SK-MEL-5 (cell line): ENCODE measurements at places on chromosomes 5 and 9. TPM values are rescaled to one million over a fixed set of nuclear protein-coding genes. Genes with fewer than 3 reads are reported as not detected.
A peak's percentile ranks its signal among the peaks of the same experiment; 100 is the strongest.

Gene LPAR1
- total RNA-seq: 0.11 TPM in 1 of 2 replicates, not detected in the other

DNA sequence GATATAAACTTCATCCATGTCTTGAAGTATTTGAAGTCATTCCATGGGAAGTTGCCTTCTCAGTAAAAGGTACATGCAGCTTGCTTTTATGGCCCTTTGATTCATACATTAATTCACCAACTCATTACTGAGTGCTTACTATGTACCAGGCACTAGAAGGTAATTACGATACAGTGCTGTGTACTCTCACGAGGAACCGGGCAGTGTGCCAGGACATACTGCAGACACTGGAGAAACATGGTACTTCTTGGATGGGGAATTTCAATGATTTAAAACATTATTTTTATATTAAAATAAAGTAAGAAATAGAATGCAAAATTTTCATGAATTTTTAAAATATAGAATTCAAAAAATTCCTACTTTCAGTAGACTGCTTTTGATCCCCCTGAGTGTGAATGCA is 71.4 kb upstream of the WDR41 start:
- DNase-seq: no peak

DNA sequence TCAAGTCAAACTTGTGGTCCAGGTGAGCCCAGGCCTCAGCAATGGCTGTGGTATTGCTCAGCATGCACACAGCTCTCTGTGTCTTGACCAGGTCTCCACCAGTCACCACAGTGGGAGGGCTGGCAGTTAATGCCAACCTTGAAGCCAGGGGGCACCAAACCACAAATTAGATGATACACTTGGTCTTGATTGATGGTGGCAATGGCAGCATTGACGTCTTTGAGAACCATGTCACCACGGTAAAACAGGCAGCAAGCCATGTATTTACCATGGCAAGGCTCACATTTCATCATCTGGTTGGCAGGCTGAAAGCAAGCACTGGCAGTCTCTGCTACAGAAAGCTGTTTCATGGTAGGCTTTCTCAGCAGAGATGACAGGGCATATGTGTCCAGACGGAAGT is 40.0 kb downstream of the NIM1K start:
- peak; percentile 65 for DNase-seq

DNA sequence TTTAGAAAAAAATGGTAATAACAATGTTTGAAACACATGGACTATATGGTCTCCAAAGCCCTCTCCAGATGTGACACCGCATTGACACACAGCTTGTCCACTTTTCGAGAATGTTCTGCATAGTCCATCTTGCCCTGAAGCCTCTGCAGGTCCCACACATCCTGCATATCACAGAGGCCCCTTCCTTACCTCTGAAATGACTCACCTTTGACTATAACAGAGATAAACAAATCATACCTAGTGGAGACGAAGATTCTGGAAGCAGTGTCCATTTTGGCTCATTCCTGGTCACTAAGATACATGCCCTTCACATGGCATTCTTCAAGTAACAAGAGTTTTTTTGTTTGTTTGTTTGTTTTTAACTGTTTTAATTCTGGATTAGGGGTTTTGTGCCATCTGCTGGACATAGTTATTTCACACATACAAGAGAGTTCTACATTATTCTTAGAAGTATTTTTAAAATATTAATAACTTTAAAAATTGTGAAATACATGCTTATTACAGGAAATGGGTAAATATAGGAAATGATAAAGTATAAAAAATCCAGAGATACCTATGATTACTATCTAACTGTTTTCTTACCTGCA is 5.1 kb downstream of the ARL14EPL start:
- peak; percentile 38 for DNase-seq

Gene CDO1
- total RNA-seq: 0.42 and 1.1 TPM in 2 replicates

DNA sequence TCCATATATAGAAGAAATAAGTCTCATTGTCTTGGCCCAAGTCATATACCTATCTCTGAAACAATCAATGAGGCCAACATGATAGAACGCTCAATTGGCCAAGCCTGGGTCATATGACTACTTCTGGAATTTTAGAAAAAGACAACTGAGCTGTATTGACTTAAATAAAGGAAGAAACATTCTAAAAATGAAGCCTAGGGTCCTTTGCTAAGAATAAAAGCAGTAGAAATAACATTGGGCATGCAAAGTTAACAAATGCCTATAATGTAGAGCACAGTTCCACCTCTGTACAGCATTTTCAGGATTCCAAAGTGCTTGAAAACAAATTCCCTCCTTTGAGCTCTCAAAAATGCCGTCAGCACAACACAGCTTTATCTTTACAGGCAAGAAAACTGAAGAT is 391.8 kb downstream of the PRELID2 start:
- no peak for DNase-seq

- no peak for DNase-seq
Measured at GRCh38 chr9:126207256-126207655, 119.4 kb upstream of the MVB12B start.

DNA sequence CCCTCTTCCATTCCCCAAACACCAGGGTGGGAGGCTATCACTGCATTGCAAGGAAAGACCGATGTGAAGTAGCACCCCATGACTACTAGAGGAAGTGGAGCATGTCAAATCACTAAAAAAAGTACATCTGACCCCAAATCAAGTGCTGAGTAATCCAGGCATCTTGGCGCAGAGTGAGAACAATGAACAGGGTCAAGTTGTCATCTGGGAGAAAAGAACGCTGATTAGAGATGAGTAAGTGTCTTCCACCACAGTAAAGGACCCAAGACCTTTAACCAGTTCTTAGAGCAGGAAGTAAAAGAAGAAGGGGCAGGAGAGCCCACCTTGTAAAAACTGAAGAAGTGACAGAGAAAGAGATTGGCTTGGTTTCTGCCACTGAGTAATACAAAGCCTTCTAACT is 75.0 kb upstream of the RAD23B start:
- no peak for DNase-seq

GRCh38 chr9:103985077-103985476 is 109.0 kb upstream of the SMC2 start:
- DNase-seq: no peak

DNA sequence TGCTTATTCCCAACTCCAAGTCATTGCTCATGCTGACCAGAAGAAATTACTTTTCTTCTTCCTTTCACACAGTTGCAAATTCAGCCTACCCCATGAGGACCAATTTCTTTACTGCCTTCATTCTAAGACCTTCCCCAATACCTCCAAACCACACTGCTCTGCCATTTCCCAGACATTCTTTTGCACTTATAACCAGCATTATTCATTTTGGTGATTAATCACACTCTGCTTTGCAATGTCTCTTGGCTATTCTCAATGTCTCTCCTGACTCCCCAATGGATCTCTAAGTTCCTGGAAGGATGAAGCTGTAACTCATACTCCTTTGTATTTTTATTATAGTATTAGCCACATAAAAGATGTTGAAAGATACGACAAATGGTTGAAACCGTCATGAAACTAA is 105.7 kb upstream of the RANBP3L start:
- DNase-seq: no peak

DNA sequence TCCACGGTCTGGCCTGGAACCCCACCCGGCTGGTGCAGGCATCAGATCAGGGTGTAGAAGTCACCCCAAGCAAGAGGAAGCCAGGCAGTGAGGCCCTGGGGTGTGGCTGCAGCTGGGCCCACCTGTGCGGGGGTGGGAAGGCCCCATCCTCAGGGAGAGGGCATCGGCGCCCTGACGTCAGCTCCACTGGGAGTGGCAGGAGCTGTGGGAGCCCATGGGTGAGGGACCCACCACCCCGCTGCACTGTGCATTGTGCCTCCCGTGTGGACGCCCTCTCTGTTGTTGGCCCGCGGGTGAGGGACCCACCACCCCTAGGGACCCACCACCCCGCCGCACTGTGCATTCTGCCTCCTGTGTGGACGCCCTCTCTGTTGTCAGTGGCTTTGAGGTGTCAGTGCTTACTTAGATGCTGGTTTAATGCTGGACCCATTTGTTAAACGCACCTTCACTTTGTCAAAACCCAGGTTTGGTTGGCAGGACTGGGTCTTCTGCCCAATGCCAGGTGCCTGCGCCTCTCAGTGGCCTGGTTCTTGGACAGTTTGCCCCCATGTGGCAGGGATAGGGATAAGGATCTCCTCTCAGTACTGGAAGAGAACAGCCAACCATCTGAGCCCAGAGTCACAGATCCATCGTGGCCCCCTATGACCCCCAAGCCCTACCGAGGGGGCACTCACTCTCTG is 6.9 kb upstream of the EXOC3 start:
- peak; percentile 76 for DNase-seq

GRCh38 chr5:153831973-153832372 is 206.7 kb downstream of the FAM114A2 start:
- peak; percentile 65 for DNase-seq

Gene ACER2
- total RNA-seq: 1.4 and 2.5 TPM in 2 replicates

Gene PRELID2
- total RNA-seq: 19.1 and 22.6 TPM in 2 replicates

Gene APBA1
- 0.53 and 1.0 TPM in 2 replicates for total RNA-seq

DNA sequence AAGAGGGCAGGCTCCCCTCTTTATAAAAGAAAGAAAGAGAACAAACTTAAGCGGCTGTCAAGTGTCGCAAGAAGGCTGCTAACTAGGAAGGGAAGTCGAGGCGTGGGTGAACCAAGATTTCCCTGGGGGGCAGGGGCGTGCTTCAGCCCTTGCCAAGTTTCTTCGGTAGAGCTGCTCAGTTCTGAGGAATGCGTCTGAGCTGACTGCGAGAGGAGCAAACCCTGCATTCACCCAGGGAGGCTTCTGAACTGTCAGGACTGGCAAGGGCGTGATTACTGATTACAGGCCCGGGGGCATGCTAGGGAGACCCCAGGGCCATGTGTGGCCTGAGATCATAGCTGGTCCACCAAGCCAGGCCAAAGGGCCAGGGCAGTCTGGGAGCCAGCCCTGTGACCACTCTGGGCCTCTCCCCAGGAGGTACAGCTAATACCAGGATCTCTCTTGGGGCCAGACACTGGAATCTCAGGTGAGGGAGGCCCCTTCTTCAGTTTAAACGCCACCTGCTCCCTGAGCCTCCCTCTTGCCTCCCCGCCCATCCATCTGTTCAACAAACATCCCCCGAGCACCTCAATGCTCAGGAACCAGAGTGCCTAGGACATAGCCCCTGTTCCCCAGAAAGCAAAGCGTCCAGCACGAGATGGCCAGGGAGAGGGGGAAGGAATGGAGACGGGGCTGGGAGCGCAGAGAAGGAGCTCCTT is 30.9 kb downstream of the SARDH start:
- no peak for DNase-seq

GRCh38 chr5:154162539-154163151 is 27.9 kb upstream of the GALNT10 start:
- no peak for DNase-seq

Gene TEK
- not detected in 2 replicates for total RNA-seq

- DNase-seq: no peak
Measured at GRCh38 chr5:149969181-149969930, 8.8 kb downstream of the SLC26A2 start.

- DNase-seq: no peak
Measured at GRCh38 chr5:181203093-181203711, 1.8 kb downstream of the TRIM7 start.

Gene BASP1
- 1.7 and 2.7 TPM in 2 replicates for total RNA-seq

DNA sequence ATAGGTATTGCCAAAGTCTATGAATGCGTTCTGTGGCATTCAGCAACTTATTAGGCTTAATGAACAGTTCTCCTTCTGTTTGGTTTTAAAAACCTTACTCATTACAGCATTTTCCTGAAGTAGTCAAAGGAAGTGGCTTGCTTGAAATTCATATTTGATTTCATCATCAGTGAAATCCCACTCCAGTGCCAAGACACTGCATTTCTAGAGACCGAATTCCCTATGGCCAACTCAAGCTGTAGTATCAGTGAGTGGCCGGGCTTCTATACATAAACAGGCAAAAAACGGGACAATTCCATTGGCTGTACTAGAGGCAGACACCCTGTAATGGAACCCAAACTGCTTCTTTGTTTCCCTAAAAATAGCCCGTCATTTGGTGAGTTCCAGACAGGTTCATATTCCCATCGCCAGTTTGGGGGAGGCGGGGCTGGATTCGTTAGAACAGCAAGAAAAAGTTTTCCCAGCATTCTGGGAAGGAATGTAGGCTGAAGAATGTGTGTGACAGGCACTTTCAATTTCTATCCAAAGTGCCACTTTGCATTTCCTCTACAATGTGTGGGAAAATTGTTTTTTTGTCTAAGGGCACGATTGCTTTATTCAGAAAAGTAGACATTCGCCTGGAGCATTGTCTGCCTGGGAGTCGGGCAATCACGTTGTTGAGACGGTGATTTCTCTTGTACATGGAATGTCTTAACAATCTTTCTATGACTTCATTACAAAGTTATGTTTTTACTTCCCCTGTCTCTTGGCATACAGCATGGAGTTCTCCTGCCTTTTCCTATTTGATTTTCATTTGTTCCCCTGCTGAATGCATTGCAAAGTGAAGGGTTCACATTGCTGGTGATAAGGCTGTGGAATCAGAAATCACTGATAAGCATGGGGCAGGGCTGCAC is 141.8 kb upstream of the MAST4 start:
- DNase-seq: no peak

- DNase-seq: no peak
Measured at GRCh38 chr9:128642675-128643245, 13.9 kb downstream of the DYNC2I2 start.

Gene CAMK2A
- not detected in 2 replicates for total RNA-seq

DNA sequence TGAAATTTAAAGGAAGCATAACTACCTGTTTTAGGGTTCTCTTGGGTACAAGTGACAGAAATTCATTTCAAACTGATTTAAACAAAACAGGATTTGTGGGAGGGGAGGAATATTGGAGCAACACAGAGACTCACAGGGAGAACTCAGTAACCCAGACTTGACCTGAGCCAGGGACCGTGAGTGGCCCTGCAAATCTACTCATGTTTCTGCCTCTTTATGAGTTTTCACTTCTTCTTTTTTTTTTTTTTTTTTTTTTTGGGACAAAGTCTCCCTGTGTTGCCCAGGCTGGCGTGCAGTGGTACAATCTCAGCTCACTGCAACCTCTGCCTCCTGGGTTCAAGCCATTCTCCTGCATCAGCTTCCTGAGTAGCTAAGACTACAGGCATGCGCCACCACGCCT is 405.6 kb upstream of the ZNF608 start:
- DNase-seq: no peak

- peak; percentile 70 for DNase-seq
Measured at GRCh38 chr5:36878392-36879082, 2.0 kb downstream of the NIPBL start.

- DNase-seq: peak; percentile 70
Measured at GRCh38 chr9:35826071-35826701, 2.3 kb downstream of the FAM221B start.

Gene PAEP
- total RNA-seq: 41.1 and 45.8 TPM in 2 replicates

Gene SCGB3A2
- not detected in 2 replicates for total RNA-seq
